ENCODE measurements at places on chromosomes 13 and 19. TPM values are rescaled to one million over a fixed set of nuclear protein-coding genes. Genes with fewer than 3 reads are reported as not detected.

- H3K4me3 ChIP-seq: no peak overlapping the region
- H3K27me3 ChIP-seq: no peaks in the 10 kb centered on the region
- no peak for DNase-seq
- H3K36me3 ChIP-seq: no peaks in the 10 kb centered on the region
- no peaks in the 10 kb centered on the region for H3K4me1 ChIP-seq
Observed at GRCh38 chr13:86269511-86269910, 470.3 kb upstream of the SLITRK6 start.

DNA sequence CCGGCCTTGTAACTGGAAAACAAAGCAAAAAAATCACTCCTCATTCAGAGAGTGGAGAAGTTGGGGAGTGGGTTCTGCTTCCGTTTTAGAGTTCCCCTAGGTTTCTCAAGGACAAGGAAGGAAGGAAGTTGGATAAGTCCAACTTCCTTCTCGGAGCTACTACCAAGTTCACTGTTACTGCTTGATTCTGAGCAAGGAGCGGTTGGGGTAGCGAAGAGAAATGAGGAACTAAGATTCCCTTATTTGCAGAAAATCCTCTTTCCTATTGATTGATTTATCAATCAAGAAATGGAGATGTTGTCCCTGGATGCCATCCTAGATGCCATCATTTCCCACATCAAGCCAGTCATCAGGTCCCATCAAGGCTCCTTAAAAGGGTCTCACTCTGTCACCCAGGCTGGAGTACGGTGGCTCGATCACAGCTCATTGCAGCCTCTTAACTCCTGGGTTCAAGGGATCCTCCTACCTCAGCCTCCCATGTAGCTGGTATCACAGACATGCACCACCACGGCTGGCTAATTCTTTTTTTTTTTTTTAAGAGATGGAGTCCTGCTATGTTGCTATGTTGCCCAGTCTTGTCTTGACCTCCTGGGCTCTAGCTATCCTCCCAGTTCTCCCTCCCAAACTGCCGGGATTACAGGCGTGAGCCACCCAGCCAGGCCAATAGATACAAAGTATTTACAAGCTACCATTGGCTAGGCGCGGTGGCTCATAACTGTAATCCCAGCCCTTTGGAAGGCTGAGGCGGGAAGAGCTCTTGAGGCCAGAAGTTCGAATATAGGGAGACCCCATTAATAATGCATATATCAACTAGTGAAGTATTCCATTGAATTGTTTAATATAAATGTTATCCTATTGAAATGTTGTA is 809 bp upstream of the B9D2 start:
- H3K4me3 ChIP-seq: peak overlapping the region; percentile 86
- H3K36me3 ChIP-seq: no peaks in the 10 kb centered on the region
- peaks cover 12% of the 10 kb centered on the region for H3K4me1 ChIP-seq
- H3K27me3 ChIP-seq: no peaks in the 10 kb centered on the region
- H3K27ac ChIP-seq: peak overlapping the region; percentile 100
- DNase-seq: no peak

GRCh38 chr19:15444505-15445226 is 5.1 kb downstream of the WIZ start:
- H3K4me3 ChIP-seq: no peak overlapping the region
- H3K36me3 ChIP-seq: no peaks in the 10 kb centered on the region
- no peak overlapping the region for H3K27ac ChIP-seq

Gene TNFSF13B
- total RNA-seq: 6.7 TPM

GRCh38 chr13:110984381-110984780 is 69.5 kb upstream of the ANKRD10 start:
- no peaks in the 10 kb centered on the region for H3K36me3 ChIP-seq
- no peaks in the 10 kb centered on the region for H3K4me1 ChIP-seq
- no peak overlapping the region for H3K27ac ChIP-seq

Measured in tibial nerve (tissue), 4 donors.